ENCODE measurements at places on chromosomes 5 and 9.

GRCh38 chr9:14417237-14417636 is 103.3 kb upstream of the NFIB start:
- no peak for DNase-seq

- DNase-seq, result no peak
These were observed 24.6 kb upstream of the SVEP1 start for GRCh38 chr9:110604171-110604601.

- DNase-seq, result no peak
These were observed 1.9 kb upstream of the ORM2 start for GRCh38 chr9:114327749-114328148.

- DNase-seq, result no peak
These were observed 131.2 kb downstream of the HTR4 start for GRCh38 chr5:148523139-148523538.

- no peak for DNase-seq
These were observed 76.1 kb downstream of the TLE1 start for GRCh38 chr9:81613002-81613812.

DNA sequence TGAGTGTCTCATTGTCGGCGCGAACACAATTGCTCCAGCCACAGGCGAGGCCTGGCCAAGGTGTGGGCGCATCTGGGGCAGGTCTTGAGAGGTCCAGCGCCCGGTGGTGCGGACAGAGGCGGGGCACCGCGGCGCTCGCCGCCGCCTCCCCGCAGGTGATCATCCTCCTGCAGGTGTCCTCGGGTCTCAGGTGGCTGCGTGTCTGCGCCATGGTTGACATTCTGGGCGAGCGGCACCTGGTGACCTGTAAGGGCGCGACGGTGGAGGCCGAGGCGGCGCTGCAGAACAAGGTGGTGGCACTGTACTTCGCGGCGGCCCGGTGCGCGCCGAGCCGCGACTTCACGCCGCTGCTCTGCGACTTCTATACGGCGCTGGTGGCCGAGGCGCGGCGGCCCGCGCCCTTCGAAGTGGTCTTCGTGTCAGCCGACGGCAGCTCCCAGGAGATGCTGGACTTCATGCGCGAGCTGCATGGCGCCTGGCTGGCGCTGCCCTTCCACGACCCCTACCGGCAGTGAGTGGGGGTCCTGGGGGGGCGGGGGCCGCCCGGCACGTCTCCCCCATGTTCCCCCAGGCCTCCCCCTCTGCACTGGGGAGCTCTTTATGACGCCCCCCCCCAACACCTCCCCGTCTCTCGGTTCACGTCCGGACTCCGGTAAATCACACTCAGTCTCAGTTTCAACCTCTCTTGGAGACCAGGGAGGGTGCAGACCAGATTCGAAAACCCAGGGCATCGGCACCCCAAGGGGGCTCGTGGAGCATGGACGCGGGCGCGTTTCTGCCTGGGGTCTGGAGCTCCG is 446 bp downstream of the NXNL2 start:
- no peak for DNase-seq

DNA sequence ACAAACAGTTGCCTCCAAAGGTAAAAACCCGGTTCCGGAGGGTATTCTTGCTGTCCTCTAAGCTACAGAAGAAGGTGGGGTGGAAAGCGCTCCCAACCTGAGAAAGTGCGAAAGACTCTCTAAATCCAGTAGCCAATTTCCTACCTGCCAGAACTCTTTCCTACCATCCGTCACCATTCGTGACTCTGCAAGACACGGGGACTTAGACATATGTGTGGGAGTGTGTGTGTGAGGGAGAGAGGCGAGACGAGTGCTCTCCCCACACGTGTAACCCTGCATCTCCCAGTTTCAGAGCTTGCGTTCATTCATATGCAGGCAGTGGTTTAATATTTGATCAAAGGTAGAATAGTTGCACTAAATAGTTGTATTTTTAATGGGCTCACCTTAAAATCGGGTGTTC is 473 bp upstream of the GABRA1 start:
- no peak for DNase-seq

- no peak for DNase-seq
These were observed 157.2 kb upstream of the ATP10B start for GRCh38 chr5:161009194-161009593.
